ENCODE measurements at places on chromosomes 4 and X.

DNA sequence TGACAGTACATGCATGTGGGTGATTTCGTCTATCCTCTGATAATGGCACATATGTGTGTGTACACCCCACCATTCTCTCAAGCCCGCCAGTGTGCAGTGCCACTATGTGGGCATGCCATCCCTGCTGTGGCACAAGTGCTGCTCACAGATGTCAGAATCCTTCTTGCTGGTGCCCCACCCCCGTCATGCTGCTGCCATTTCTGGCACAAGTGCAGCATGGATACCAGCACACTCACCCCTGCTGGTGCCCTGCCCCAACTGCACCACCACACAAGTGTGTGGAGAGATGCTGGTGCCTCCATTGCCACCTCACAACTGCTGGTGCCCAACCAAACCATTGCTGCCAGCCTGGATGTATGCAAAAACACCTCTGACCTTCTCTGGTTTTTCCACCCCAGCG is 1133.8 kb downstream of the TECRL start:
- DNase-seq, result no peak

GRCh38 chrX:16368696-16369095 is 201.4 kb downstream of the MAGEB17 start:
- no peak for DNase-seq

DNA sequence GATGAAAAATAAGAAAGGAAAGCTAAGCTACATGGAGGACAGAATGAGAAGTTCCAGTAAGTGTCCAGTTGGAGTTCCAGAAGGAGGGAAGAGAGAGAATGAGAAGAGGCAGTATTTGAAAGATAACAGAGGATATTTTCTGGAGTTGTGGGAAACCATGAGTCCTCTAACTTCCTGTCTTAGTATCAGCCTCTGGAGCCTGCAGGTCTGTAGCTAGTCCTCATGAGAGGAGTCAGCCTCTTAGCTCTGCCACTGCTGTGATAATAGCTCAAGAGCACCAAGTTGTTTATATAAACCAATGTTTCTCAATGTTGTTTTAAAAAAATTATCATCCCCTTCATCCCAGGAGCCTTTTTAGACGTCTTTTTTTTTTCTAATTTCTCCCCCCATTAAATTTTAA is 2.4 kb upstream of the PLAC1 start:
- DNase-seq, result no peak

DNA sequence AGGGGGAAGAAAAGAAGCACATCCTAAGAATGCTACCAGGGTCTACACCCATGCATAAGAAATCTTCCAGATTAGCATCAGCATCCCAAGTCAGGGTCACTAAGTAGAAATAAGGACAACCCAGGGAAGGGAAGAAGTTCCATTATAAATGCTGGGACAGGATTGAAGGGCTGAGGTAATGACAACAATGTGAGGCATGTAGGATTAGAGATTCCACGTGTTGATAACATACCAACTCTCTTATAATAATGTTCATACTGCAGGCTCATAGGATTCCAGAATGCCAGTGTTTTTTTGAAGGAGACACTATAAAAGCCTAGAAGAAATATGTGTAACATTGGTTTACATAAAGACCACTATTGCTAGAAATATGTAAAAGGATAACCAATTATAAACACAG is 201.2 kb downstream of the MID1IP1 start:
- DNase-seq, result no peak

DNA sequence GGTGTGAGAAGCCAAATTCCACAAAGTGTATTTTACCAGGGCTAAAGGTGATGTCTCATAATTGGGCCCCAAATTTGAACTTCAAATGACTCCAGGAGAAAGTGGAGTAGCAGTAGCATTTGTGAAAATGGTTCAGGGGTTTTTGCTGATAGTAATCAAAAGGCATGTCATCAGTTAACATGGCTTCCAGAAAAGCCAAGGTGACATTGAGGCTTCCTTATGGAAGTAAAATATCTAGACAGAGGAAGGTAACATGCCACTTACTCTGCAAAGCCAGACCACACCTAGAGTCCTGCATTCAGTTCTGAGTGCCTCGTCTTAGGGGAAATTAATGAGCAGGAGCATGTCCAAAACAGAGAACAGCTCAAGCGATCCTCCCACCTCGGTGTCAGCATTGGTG is 2.2 kb upstream of the RPL36A start:
- no peak for DNase-seq

DNA sequence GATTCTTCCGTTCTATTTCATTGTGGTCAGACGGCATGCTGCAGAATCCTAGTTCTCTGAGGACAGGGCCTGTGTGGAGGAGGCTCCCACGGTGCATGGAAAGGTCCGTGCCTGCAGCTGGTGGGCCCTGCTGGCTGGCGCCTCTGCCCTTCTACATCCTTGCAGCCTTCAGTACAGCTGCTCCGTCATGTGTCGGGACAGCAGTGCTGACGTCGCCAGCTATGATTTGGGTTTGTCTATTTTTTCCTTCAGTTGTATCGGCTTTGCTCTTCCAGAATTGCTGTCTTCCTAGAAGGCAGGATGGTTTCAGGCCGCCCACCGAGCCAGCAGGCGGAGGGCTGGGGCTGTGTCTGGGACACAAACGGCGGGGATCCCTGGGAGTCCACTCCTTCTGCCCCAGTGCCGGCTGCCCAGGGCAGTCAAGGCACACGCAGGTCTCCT is 32.1 kb upstream of the CPLX1 start:
- no peak for DNase-seq

DNA sequence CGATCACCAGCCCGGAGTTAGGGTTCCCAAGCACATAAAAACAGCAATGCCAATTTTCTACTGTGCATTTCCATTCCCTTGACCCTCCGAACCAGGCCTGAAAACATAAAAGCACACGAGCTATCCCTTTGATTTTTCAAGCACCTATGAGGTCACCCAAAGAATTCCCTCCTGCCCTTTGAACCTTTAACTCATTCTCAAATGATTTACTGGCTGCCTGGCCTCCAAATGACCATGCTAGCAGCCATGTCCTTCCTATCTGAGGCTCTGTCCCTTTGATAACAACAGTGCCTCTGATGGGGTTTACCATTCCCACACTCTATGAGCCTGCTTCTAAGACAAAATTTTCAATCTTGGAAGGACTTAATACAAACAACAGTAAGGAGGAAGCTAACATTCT is 15.2 kb downstream of the SHROOM4 start:
- DNase-seq, result no peak

- DNase-seq, result no peak
Observed at GRCh38 chrX:135737366-135738071, 24.1 kb downstream of the CT45A1 start.

DNA sequence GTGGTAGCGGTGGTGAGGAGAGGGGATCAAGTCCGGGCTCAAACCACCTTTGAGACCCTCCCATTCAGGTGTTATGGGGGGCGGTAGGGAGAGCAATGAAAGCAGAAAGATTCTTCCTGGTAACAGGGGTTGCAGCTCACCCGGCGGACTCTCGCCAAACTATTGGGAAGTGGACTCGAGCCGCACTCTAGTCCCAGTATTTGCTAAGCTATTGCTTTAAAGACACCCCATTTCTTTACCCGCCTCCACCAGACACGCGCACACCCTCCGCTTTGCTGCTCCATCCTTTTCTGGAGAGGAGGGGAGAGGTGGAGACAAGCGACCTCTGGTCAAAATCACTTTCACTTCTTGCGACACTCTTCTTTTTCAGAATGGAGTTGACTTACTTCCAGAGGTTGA is 625 bp upstream of the GABRA4 start:
- no peak for DNase-seq

DNA sequence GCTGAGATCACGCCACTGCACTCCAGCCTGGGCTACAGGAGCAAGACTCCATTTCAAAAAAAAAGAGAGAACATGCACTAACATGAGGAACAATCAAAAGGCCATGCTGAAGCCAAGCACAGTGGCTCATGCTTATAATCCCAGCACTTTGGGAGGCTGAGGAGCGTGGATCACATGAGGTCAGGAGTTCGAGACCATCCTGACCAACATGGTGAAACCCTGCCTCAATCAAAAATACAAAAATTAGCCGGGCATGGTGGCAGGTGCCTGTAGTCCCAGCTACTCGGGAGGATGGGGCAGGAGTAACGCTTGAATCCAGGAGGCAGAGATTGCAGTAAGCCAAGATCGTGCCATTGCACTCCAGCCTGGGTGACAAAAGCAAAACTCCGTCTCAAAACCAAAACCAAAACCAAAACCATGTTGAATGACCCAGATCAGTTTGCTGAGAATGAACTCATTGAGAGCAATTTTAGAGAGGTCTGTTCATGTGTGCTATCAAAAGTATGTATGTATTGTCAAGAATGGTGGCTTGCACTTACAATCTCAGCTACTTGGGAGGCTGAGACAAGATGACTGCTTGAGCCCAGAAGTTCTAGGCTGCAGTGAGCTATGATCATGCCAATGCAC is 44.8 kb downstream of the PDS5A start:
- no peak for DNase-seq

- no peak for DNase-seq
Observed at GRCh38 chrX:36684053-36684452, 324.1 kb upstream of the FAM47C start.

DNA sequence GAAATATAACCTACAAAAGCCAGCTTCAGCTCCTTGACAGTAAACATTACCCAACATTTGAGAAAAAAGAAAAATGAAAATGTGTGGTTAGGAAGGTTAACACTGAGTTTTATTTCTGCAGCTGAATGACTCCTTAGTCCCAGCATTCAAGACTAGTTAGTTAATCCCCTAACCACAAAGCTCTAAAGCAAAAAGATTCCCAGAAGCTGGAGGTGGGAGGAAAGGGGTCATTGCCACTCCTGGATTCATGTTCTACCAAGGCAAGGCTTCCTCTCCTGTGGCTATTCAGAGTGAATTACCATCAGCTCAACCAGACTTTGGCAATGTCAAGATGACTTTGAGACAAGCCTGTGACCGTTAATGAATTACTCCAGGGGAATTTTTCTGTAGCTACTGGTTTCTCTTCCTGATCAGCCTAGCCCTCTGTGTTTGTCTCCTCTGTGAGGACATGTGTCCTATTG is 63.6 kb downstream of the HADH start:
- no peak for DNase-seq

DNA sequence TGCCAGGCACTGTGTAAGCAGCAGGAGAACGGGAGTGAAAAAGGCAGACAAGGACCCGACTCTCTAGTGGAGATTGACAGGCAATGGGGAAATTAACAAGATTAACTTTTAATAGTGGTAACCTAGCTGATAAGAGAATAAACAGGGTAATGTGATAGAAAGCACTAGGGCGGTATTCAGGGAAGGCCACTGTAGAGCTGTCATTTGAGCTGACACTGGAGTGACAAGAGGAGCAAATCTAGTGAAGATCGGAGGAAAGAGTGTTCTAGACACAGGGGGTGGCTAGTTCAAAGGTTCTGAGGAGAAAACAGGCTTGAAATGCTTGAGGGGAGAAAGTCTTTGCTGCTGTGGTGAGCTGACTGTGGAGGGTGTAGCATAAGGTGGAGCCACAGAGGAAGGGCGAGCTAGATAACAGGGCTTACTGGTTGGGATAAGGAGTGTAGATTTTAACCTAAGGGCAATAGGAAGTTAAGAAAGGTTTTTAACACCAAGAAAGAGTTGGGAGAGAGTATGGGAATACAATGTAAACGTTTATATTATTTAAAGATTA is 122.8 kb downstream of the SLC10A7 start:
- DNase-seq, result no peak

DNA sequence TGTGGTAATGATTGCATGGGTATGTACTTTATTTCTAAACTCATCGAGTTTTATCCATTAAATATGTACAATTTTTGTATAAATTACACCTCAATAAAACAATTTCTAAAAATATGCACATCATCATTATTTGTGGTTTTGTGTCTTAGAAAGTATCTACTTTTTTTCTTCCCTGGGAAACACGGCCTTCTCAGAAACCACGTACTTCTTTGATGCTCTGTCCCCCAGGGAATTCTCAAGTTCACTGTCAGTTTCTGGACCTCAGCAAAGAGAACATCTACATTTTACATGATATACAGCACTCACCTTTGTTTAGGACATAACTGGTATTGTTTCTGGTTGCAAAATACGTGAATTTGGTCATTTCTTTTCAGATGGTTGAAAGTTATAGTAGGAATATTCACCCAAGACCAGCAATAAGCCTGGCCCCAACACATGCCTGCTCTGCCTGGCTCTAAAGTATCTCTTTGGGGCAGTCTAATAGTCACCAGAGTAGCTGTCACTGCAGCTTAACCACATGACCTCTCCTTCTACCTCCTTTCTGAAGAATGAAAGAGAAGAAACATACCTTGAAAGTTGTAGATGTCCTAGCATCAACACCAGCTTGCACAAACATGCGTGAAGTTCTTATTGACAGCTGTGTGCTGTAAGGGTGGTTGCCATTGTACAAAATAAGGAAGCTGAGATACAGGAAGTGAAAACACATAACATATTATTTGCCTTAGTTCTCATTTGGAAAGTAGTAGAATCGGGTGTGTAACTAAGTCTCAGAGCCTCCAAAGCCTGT is 48.4 kb upstream of the SPANXN4 start:
- no peak for DNase-seq

- DNase-seq, result no peak
Observed at GRCh38 chr4:177107288-177107921, 202.3 kb upstream of the NEIL3 start.
